ENCODE measurements at places on chromosomes 2 and 18. TPM values are rescaled to one million over a fixed set of nuclear protein-coding genes. Genes with fewer than 3 reads are reported as not detected.

DNA sequence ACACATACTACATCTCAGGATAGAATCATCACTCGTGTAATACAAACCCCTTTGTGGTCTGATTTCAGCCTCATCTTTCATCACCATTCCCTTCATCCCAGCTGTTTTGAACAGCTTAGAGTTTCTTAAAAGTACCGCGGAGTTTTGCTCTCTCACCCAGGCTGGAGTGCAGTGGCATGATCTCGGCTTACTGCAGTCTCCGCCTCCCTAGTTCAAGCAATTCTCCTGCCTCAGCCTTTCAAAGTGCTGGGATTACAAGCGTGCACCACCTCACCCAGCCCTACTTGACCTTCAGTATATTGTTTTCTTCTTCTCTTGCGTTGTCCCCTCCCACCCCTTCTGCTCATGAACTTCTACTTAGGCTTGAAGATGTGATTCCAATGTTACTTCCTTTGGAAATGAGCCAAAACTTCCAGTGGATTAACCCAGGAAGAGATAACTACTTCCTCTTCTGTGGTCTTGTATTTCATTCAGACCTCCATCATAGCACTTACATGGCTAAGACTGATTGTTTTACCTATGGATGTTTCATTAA, 15.8 kb downstream of the ERLEC1 start:
- DNase-seq = no peak

The EPB41L3 gene
- not detected for total RNA-seq

DNA sequence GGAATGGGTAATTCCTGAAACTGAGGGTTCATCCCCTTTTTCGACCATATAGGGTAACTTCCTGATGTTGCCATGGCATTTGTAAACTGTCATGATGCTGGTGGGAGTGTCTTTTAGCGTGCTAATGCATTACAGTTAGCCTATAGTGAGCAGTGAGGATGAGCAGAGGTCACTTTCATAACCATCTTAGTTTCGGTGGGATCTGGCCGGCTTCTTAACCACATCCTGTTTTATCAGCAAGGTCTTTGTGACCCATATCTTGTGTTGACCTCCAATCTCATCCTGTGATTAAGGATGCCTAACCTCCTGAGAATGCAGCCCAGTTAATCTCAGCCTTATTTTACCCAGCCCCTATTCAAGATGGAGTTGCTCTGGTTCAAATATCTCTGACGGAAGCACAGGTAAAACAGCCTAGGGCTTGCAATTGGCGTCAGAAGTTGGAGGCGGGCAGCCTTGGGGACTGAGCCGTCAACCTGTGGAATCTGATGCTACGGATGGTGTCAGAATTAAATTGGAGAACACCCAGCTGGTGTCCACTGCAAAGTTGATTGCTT, 19.5 kb downstream of the RALBP1 start:
- DNase-seq = peak; percentile 88

- no peak for DNase-seq
Observed at GRCh38 chr2:64485331-64485730, 31.4 kb downstream of the LGALSL start.

- no peak for DNase-seq
Observed at GRCh38 chr18:4417714-4418113, 37.4 kb downstream of the DLGAP1 start.

GRCh38 chr18:25923193-25923592, 167.2 kb downstream of the SS18 start:
- DNase-seq = no peak

DNA sequence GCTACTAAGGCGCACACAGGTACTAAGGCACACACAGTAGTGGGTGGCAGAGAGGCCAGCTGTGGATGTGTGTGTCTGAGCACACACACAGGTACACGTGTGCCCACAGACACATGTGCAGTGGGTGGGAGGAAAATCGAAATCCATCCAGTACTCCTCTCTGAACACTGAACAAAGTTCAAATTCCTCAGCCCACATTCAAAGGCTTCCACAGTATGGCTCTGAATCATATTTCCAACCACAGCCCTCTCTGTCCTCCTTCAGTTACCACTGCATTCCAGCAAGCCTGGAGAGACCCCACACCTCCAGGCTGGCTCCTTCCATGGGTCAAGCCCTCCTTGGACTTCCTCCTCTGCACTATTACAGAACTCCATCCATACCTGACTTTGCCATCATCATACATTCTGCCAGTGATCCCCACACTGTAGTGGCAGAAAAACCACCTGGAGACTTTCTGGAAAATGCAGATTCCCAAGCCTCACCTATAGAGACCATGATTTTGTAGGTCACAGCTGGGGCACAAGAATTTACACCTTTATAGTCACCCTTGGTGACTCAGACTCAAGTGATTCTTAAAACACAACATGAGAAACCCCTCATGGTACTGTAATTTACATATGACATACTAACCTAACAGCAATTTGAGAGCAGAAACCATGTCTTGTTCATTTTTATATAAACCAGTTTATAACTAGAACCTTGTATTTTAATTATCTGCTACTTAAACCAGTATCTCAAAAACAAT, 31.4 kb downstream of the EPG5 start:
- no peak for DNase-seq

DNA sequence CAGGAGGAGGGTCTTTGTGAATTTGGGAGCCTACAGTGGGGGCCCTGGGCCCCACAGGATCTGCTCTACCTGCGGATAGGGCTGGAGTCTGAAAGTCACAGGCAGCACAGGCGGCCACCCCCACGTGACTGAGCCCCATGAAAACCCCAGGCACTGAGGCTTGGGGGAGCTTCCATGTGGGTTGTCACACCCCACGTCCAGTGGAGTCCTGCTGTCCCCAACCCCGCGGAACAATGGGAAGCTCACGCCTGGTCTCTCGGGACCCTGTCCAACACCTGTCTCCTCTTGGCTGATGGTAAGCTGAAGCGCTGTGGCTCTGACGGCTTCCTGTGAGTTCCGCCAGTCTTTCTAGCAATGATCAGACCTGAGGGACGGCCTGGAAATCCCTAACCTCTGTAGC, 85.8 kb downstream of the PTGR3 start:
- no peak for DNase-seq

The GCG gene
- not detected for total RNA-seq

Measured in A172 (cell line).